ENCODE measurements at places on chromosomes 16 and 17.
A peak's percentile ranks its signal among the peaks of the same experiment; 100 is the strongest.

DNA sequence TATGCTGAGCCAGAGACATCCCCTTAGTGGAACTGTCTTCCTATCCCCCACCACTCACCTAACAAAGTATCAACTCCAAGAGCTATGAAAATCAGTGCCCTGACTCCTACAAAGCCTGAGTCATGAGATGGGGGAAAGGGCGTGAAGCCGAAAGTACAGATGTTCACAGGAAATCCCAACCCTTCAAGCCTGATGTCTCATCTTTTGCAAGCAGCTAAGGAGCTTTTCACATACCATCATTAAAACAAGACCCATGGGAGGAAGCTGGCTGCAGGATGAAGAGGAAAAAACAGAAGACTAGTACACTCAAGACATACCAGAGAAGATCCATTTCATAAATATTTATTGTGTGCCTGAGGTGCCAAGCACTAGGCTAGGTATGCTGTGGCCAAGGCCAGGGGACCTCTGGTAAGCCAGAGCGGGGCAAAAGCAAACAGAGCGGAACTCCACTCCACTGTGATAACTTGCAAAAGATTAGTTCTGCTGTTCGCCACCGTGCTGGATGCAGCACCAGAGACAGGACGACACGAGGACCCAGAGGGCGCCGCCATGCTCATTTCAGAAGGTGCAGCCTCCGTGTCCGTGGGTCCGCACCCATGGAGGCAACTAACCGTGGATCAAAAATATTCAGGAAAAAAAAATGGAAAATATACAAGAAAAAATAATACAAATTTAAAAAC is 4.5 kb upstream of the MNT start:
- no peak for DNase-seq

DNA sequence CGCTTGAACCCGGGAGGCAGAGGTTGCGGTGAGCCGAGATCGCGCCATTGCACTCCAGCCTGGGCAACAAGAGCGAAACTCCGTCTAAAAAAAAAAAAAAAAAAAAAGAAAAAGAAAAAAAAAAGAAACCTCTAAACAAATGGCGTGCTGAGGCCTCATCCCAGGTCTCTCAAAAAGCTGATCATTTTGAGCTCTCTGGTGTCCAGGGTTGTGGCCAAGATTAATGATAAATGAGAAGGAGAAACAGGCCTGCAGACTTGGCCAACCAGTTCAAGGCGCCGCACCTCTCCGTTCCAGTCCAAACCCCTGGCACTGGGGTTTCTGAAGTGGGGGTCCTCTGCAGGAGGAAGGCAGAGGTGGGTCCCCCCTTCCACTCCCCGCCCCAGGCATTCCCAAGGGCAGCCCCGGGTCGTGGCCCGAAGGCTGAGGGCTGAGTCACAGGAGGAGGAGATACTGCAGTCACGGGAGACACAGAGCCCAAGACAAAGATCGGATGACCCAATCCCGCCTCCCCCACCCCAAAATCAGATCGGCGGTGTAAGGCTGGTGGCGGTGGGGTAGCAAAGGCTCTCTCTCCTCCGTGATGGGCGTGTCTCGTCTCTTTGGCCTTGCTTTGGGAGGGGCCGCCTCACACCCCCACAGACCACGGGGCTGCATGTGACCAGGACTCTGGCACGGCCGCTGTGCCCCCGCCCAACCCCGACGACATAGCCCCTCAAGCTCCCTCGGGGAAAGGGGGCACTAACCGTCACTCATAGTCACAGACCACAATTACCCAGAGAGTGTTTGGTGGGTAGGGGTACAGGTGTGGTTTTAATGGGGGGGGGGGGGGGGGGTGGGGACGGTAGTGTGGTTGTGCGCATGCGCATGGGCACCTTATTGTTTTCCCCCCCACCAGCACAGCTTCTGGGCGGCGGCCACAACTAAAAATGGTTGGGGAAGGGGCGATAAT is 1.1 kb downstream of the VAT1 start:
- no peak for DNase-seq

GRCh38 chr17:16217002-16217635 is at the start of gene PIGL:
PIGL (plus strand) TSS chr17:16217210; CDS start chr17:16217227, 17 bp downstream.
- peak; percentile 80 for DNase-seq

DNA sequence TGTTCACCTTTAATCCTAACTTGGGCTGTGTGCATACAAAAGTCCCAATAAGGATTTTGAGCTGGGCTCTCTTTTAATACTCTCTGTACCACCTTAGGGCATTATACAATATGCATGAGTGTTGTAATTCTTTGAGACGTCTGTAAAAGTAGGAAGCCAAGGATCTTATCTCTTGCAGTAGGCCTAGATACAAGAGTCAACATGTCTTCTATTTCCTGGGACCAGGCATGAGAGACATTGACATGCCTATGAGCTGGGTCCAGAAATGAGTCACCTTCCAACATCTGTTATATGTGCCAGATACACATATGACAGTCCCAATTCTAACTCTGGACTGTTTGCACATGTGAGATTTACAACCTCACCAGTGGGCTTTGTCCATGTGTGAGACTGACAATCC is 1911.2 kb downstream of the TP53TG3F start:
- DNase-seq = no peak

DNA sequence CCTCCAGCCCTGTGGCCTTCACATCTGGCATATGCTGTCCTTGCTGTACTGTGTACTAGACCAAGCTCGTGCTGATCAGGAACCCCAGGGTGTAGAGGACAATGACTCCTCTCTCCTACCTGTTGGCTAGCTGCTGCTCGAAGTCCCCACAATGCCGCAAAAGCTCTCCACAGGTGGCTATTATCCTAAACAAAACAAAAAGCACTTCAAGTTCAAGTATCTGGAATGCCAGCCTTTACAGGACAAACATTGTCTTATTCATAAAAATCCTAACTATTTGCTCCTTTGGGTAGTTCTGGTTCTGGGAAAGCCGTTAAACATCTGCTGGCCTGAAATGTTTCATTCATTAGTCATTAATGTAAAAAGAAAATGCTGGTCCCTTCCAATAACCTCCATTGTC is 42.8 kb downstream of the COG7 start:
- DNase-seq = no peak

All from stimulated activated CD4-positive, alpha-beta T cell treated with anti-CD3 and anti-CD28 coated beads, TNF-alpha, amount 100 ng/mL, for 48 hours (primary cell).